ENCODE measurements at places on chromosomes 7 and 10. TPM values are rescaled to one million over a fixed set of nuclear protein-coding genes. Genes with fewer than 3 reads are reported as not detected.

Gene C10orf105
- total RNA-seq: 0.26 TPM

Gene HOXA13
- total RNA-seq: not detected

Gene CALD1
- total RNA-seq: not detected

- no peak for DNase-seq
These were observed 89.1 kb downstream of the TNS3 start for GRCh38 chr7:47492716-47493325.

DNA sequence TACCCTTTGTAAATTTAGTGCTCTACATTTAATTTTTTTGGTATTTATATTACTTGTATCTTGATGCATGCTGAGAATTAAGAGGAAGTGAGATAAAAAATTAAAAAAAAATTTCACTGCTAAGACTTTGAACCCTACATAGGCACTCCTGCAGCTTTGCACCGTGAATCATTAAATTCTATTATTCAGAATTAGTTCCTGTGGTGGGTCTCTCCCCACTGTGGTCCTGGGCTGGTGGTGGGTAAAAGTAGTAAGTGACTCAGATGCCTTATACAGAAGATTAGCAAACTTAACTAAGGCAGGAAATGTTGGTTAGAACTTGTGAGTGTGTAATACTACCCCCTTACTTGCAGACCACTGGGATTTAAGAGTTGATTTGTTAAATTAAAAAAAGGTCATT is 72.6 kb downstream of the AP3M1 start:
- DNase-seq: peak; percentile 90

GRCh38 chr10:5354068-5354467 is 10.7 kb upstream of the UCN3 start:
- DNase-seq: no peak

Measured in activated CD8-positive, alpha-beta memory T cell treated with anti-CD3 and anti-CD28 coated beads, Interleukin-2, amount 10 ng/mL, durations not matched to agents 7 days and 5 days (primary cell).